ENCODE measurements at places on chromosomes 3 and 15.

GRCh38 chr3:114973536-114973935 lies 173.6 kb downstream of the ZBTB20 start:
- no peak for DNase-seq

DNA sequence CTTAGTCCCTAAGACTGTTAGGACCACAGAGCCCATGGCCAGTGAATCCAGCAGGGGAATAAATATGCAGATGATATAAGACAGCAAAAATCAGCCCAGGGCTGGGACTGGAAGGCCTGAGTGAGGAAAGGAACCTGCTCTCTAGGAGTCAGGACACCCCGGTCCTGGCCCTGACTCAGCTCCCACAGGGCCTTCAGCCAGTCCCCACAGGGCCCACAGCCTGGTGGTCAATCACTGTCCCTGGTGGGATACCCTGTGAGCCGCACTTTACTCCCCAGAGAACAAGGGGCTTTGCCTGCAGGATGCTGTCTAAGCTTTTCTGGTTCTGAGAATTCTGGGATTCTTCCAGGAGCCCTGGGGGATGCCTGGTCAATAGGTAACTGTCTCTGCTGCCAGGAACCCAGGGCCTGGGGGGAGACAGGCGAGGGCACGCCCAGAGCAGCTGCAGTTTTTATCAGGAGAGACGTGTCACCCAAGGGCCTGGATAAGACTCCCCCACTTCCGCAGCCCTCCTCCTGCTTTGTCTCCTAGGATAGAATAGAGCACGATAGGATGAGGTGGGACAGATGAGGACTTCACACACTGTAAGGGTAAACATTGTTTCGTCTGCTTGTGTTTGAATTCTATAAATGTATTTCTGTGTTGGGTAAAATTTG lies 49.5 kb upstream of the MCF2L2 start:
- no peak for DNase-seq

- DNase-seq, result peak; percentile 16
Observed at GRCh38 chr3:184561913-184562877, 610 bp downstream of the EPHB3 start.

- no peak for DNase-seq
Observed at GRCh38 chr3:53680028-53680427, 166.2 kb downstream of the CHDH start.

- DNase-seq, result no peak
Observed at GRCh38 chr3:171792531-171792930, 17.8 kb downstream of the PLD1 start.

- no peak for DNase-seq
Observed at GRCh38 chr15:60536314-60536713, 57.4 kb upstream of the ICE2 start.

GRCh38 chr3:129723558-129724324 lies 117.3 kb upstream of the PLXND1 start:
- DNase-seq, result peak; percentile 69
